ENCODE measurements at places on chromosomes 13 and 19.

DNA sequence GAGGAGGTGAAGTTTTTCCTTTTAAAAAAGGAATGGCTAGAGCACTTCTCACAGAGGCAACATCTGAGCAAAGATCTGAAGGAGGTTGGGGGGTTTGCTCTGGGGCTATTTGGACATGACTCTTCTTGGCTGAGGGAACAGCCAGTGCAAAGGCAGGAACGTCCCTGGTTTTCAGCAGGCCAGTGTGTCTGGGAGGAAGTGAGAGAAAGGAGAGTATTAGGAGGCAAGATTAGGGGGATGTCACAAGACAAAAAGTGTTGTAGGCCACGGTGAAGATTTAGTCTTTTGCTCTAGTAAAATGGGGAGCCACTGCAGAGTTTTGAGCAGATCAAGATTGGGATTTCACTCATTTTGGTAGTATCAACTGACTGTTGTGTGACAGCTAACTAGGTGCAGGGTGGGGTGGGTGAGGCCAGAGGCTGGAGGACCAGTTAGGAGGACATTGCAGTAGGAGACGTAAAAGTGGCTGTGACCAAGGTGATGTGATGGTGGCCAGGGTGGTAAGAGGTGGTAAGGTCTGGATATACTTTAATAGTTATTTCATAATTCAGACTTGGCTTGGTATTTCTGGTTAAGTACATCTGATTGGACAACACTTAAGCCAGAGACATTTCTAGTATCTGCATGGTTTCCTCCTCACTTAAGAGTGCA lies 40.6 kb downstream of the WDFY2 start:
- no peak for DNase-seq

DNA sequence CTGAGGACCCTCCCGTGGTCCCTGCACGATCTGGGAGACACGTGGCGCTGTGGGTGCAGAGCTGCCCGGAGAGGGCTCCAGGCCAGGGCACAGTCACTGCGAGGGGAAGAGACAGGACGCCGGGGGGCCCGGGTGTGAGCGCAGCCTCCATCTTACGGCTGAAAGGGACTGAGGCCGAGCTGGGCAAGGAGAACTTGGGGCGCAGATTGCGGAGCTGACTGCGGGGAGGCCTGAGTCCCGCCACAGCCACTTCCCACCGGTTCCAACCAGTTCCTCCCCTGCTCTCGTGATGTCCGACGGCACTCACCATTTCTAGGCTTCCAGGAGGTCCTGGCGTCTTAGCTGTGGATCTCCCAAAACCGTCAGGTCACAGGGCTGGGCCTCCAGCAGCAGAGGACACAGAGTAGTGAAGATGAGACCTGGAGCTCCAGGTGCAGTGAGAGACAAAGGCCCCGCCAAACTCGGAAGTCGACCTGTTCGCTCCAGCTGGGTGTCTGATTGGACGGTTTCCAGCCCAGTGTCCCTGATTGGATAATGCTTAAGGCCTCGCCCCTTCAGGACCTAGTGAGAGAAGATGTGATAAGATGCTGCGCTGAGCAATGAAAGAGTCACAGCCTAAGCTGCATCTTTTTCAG lies 4.8 kb upstream of the ZNF253 start:
- no peak for DNase-seq

GRCh38 chr19:5228932-5229777 lies 111.5 kb downstream of the PTPRS start:
- DNase-seq = peak; percentile 52

DNA sequence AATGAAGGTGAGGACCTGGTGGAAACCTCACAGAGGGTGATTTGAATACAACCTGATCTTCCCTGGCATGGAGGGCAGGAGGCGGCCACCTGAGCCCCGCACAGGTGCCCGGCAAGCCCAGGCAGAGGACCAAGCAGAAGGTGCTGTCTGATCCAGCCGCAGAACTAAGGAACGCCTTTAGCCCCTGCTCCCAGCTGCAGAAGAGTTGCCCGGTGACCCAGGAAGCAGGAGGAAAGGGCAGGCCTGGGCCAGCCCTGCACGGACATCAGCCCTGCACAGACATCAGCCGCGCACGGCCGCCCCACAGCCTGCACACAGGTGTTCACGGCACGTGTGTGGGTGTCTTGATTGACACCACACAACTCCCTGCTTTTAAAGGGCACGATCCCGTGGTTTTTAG lies 43.1 kb downstream of the RASA3 start:
- DNase-seq = no peak

GRCh38 chr13:23488442-23488841 lies 54.9 kb upstream of the SACS start:
- peak; percentile 72 for DNase-seq

DNA sequence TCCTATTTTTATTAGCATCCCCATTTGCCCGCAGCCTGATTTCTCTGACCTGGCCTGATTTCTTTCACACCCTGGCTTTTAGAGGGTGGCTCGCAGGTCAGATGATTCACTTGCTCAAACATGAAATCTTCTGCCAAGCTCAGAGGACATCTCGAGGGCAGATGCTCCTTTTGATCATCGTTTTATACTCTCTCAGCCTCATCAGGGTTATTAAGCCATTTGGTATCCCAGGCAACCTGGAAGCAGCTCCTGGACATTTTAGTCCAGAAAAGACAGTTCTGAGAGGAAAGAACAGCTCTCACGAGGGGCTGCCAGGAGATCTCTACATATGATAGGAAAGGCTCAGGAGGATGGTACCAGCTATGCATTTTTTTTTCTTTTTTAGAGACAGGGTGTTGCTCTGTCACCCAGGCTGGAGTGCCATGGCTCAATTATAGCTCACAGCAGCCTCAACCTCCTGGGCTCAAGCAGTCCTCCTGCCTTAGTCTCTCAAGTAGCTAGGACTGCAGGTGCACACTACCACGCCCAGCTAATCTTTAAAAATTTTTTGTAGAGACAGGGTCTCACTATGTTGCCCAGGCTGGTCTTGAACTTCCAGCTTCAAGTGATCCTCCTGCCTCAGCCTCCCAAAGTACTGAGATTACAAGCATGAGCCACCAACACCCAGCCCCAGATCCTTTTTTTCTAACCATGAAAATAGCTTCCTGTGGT lies 165.4 kb downstream of the KATNAL1 start:
- DNase-seq = no peak

DNA sequence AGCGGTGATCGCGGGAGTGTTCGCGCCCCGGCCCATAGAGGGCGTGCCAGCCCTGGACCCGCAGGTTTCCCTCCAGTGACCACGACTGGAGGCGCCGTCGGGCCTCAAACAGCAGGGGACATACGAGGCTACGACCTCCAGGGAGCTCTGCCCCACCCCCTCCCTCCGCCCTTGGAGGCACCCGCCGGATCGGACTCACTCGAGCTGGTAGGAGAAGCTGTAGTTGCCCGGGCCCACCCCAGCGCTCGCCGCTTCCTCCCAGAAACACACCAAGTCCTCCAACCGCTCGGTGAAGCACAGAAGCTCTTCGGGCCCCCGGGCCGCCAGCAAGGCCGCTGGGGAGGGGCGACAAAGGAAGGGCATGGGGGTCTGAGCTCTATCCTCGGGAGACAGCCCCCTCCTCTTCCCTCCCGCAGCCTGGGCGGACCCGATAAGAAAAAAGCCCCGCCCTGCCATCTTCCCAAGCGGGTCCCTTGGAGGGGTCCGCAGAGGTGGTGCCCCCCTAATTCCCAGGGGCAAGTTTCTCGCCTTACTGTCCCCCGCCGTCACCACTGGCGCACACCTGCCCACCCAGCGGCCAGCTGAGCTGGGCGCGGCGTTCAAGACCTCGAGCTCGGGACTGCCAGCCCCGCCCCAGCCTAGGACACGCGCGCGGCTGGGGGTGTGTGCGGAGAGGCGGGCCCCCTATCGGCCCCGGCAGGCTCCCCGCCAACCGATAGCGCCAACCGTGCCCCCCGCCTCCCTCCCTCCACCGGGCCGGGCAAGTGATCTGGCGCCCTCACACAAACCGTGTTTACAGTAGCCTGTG lies 1.0 kb downstream of the EPOR start:
- DNase-seq = peak; percentile 20

DNA sequence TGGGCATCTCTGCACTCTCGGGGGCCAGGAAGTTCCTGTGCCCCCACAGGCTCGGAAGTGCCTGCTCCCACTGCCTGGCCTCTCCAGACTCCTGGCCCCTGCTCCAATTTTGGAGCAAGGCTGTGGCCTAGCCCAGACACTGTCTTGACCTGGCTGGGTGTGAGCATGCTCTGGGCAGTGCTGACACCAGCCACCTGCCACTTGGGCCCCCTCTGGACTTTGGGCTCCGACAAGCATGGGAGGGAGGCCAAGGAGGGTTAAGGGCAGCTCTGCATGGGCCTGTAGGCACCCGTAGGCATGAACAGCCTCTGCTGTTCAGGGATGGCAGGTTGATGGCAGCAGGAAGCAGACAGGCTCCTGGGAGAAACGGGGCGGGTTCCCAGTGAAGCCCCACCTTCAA lies 26.0 kb upstream of the RBM26 start:
- no peak for DNase-seq

Data from COR-L47 (cell line).